ENCODE measurements at places on chromosomes 5 and 9.

DNA sequence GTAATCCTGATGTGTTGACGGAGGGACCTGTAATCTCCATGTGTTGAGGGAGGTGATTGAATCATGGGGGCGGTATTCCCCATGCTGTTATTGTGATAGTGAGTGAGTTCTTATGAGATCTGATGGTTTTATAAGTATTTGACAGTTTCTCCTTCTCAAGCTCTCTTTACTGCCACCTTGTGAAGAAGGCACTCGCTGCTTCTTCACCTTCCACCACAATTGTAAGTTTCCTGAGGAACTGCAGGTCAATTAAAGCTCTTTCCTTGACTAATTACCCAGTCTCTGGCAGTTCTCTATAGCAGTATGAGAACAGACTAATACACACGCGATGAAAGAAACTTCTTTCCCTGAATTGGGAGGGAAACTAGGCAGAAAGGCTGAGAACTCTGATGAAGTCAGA is 141.1 kb upstream of the RAD23B start:
- DNase-seq = no peak

DNA sequence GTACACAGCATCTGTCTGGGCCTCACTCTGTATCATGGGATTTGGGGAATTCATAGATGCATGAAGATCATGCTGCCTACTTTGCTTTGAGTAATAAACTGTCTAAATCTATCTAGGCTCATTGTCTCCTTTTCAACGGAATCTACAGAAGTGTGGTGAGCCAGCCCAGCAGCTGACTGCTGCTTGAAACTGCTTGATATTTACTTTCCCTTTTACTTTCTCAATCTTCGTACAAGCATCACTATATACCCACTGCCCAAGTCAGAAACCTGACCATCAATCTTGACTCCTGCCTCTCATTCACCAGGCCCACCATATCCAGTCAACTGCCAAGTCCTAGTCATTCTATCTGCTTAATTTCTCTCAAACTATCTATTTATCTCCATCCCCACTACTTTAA is 142.9 kb downstream of the NR2F1-AS1 start:
- DNase-seq = no peak

GRCh38 chr9:92637326-92637725 is 32.6 kb downstream of the IPPK start:
- DNase-seq = no peak

DNA sequence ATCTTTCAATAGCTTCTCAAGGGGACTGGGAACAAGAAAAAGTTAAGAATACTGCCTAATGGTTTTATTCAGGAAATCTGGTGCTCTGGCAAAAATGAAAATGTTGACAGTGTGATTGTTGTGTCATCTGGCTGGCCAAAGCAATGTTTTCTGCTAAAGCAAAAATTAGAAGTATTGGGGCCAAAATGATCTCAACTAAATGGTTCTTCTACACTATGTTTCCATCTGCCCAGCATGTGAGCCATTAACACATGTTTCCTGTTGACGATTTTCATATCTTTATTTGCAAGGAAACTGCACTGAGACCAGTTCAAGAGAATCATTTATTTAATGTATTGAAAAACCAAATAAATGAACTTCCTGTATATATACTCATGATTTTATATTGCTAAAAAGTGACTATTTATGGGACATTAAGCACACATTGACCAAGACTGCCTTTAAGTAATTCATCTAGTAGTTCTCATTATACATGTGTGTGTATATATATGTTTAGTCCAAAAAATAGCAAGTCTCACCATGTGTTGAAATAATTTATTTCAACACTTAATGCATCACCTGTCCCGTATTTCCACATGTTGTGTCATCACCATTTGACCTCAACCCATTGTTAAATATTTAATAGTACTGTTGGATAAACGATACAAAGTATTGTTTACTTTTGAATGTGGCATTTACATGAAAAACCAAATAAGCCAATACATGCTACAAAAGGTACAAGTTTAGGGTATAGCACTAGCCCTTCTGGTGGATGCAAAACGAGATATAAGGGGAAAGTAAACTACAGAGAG is 7.5 kb upstream of the FST start:
- no peak for DNase-seq

DNA sequence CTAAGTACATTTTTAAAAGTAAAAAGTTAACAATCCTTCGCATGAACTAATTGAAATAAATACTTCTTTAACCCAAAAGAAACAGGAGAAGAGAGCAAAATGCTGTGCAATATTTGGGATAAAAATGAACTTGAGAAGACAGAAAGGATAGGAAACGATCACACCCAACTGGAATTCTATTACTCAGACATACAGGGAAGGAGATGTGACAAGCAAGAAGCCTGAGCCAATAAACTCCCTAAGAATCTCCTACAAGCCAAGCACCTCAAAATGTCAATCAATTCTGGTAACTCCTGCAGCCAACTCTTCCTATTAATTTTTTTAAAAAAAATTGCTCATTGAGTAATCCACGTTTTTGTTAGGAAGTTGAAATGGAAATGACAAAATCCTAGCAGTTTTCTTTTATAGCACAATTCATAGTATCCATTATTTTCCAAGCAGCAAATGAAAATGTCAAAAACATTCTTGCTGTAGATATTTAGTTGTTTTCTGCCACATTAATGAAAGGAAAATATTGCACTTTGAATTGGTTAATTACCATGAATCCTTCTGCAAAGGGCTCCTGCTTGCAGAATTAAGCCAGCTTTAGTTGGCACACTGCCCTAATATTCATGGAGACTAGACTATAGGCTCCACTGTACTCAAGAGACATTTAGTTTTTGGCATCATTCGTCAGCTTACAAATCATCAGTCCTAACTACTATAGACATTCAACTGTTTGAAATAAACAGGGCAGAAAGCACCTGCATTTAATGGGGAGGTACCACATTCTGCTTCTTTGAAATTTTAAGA is 89.0 kb downstream of the RFX3 start:
- no peak for DNase-seq

GRCh38 chr9:100394816-100395215 is 32.1 kb upstream of the MSANTD3 start:
- no peak for DNase-seq

- DNase-seq = no peak
Observed at GRCh38 chr5:141877356-141878185, 639 bp downstream of the PCDH1 start.

- no peak for DNase-seq
Observed at GRCh38 chr5:107564931-107565372, 105.8 kb downstream of the EFNA5 start.

DNA sequence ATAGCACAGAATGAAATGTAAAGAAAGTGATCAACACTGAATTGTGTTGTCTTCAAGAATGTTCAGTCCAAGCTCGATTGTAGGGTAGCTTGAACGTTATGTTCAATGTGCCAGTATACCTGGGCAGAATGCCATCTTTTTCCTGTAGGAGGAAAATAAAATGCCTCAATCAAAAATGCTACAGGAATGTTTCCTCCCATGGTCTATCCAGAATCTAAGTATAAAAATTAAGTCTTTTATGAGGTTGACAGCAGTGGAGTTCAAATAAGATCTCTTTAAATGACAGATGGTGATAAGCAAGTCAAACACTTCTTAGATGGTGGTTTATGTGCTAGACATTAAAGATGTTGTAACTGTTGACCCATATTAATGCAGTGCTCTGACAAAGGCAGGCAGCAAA is 488.6 kb downstream of the CSNK1G3 start:
- no peak for DNase-seq

- no peak for DNase-seq
Observed at GRCh38 chr5:43236653-43237355, 44.8 kb downstream of the NIM1K start.

- DNase-seq = no peak
Observed at GRCh38 chr5:110514030-110514429, 212.4 kb downstream of the TMEM232 start.

DNA sequence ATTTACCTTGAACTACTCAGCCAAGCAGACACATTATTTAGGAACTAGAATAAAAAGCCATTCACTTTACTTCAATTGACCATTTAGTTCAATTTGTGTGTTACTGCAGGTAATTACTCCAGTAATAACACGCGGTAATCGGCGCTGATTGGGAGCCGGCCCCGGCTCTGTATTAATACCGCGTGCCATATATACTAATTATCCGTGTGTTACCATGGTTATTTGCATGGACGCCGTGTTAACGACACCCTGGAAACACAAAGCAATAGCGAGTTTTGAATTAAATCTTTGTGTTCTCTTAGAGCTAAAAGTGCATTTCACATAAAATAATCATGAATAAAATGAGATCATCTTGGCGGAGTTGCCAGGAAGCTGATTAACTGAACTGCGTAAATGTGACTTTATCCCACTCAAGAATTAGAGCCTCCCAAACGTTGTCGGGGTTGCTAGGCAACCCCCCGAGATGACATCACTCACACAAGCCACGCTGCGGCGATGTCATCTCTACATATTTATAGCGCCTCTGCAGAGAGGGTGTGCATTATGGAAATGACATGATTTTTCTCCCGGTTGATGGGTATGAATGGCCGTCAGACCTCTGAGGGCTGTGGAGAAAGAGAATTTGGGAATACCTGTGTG is 41.4 kb upstream of the RNU6ATAC start:
- no peak for DNase-seq

DNA sequence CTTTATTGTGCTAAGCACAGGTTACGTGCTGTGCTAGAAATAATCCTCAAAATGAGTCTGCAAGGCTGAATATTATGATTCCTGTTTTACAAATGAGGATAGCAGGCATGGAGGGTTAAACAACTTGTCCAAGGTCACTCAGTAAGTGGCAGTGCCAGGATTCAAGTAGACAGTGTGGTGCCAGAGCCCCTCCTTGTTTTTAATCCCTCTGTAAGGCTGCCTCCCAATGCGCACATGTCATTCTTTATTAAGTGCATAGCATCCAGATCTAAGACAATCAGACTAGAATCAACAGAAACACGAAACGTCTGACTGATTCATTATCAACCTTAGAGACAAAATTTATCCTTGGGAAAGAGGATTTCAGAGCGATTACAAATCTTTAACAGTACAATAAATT is 199.6 kb downstream of the SMARCA2 start:
- no peak for DNase-seq

DNA sequence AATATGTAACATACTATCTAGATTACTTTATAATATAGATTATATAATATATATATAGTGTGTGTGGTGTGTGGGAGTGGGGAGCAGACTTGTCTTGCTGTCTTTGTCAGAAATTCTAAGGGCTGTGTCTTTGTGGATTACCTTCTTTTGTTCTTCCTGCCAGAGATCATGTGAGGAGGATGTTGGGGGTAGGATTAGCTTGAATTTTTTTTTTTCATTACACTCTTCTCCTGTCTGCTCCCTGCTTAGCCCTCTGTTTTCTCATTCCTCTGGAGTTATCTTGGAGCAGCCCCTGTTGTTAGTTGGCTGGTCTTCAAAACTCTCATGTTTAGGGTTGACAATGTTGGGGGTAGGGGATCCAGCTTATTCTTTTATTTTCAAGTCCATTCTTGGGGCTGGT is 21.0 kb upstream of the C9orf40 start:
- no peak for DNase-seq

DNA sequence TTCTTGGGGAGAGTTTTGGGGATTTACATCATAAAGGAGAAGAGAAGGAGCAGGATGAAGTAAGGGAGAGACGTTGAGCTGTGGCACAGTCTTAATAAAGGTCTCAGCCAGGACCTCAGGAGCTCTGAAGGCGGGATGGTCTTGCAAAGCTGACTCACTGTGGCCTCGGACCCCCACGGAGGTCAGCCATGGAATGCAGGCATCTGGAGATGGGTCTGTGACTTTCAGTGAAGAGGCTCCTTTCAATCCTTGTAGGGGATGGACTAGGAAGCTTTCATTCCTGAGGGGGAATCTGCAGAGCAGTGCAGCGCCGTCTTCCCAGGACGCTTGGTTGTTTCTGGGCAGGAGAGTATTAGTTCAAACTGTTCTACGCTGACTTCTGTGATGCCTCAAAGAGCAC is 65.7 kb upstream of the BASP1 start:
- no peak for DNase-seq

GRCh38 chr5:129392681-129393080 is 67.4 kb upstream of the ADAMTS19 start:
- no peak for DNase-seq

GRCh38 chr5:91332267-91333045 is 50.7 kb downstream of the ARRDC3 start:
- DNase-seq = no peak

DNA sequence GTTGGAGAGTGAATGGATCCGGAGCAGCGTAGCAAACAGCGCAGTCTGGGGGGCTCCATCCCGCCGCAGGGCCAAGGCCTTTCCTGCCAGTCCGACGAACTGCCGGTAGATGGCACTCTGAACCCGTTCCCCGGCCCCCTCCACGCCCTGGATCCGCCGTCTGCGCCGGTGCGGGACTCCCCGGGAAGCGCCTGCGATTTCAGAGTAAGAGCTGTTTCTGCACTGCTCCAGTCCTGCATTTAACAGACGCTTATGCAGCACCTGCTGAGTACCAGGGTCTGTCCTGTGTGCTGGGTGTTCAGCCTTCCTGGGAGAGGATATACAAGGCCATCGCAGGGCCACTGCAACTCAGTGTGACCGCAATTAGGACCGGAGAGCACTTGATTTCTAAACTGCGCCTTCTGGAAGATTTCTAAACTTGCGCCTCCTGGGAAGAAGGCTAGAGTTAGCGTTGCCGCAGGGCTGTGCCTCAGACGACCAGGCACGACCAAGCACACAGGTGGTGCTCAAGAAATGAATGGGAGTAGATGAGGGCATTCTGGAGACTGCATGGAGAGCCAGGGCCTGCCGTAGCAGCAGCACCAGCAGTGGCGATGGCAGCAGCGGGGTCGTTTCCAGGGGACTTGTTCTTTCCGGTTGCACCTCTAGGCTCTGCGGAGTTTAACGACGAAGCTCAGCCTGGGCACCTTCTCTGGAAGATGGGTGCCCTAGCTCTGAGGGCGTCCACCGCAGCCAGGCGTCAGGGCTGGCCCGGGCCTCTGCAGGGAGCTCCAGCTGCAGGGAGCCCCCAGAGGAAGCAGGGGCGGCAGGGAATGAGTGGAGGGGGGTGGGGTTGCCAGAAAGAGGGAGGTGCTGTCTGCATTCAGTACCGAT is 14.3 kb upstream of the TIFAB start:
- peak; percentile 71 for DNase-seq

GRCh38 chr5:81895307-81895706 is 76.5 kb upstream of the ATG10 start:
- DNase-seq = no peak

- no peak for DNase-seq
Observed at GRCh38 chr5:1367149-1367548, 22.2 kb upstream of the CLPTM1L start.

- no peak for DNase-seq
Observed at GRCh38 chr9:111766066-111766465, 28.7 kb downstream of the SHOC1 start.

DNA sequence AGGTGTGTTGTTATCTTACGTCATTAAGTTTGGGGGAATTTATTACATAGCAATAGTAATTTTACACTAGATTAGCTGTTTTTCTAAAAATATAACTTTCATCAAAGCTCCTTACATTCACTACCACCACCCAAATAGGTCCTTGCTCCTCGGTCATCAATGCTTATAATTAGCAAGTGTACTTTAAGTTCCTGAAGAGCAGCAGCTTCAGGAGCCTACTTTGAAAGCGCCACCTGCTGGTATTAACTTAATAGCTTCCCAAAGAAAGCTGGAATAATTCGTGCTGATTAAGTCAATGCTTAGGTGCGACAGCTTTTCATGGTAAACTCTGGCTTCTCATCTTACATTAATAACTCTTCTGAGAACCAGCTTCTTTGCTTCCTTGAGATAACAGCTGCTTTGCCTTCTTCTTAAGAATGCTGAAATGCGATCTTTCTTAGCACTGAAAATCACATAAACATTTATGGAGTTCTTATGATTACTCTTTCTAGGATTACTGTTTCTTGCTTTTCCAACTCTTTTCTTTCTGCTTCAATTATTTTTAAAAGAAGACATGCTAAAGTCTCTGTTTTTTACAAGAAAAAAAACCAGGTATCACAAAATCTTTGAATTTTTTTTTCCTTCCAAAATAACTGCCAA is 10.0 kb upstream of the C5 start:
- DNase-seq = peak; percentile 14

Data from NCI-H187 (cell line).